Activated T-helper 2 cell treated with anti-CD3 and anti-CD28 coated beads, Interferon-gamma antibody, Interleukin-2, Interleukin-4, amounts not matched to agents 10 μg/mL and 5 μg/mL and 100 μg/mL, durations not matched to agents 14 hours and 24 hours and 36 hours (primary cell): ENCODE measurements at places on chromosomes 12 and 14. TPM values are rescaled to one million over a fixed set of nuclear protein-coding genes. Genes with fewer than 3 reads are reported as not detected.

The PTPN6 gene
- total RNA-seq, result 250 and 252 TPM in 2 replicates

The DYNLL1 gene
- 323 and 329 TPM in 2 replicates for total RNA-seq

The KLRD1 gene
- 3.3 and 3.5 TPM in 2 replicates for total RNA-seq

The RNASE7 gene
- total RNA-seq, result not detected in 2 replicates

The SVOP gene
- not detected in 2 replicates for total RNA-seq
